WTC11 (cell line): ENCODE measurements at places on chromosomes 5 and 9.

DNA sequence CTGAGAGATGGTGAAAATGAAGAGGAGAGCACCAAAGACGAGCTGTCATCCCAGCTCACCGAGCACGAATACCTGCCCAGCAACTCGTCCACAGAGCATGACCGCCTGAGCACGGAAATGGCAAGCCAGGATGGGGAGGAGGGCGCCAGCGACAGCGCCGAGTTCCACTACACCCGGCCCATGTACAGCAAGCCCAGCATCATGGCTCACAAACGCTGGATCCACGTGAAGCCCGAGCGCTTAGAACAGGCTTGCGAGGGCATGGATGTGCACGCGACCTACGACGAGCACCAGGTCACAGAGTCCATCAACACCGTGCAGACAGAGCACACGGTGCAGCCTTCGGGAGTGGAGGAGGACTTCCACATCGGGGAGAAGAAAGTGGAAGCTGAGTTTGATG, 27.4 kb upstream of the ZBTB34 start:
- no peak for DNase-seq

DNA sequence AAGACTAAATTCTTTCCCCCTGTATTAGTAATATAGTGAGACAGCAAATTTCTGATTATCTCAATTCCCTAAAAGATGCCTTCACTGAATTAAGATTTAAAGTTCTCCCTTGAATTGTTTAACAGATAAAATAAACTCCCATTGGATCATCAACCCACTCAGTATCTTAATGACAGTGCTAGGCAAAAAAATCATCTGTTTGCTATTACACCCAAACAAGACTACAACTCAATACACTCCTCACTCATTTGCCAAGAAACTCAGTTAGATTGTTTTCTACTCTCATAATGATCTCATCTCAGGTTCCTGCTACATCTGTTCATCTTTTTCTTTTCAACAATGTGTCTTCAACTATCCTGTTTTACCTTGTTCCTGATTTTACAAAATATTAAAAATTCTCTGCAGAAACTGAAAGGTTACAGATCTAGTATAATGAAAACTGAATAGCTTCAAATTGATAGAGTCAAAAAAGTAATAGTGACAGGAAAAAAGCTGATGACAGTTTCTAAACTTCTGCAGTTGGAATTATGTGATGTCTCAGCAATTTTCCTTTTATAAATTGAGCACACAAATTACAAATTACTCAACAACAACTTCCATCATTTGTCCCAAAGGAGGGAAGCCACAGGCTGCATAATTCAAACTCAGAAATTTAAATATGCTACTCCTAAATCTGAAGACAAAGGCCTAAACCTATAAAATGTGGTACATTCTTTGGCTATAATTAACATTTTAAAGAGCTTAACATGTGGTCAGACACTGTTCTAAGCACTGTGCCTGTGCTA, 39.4 kb downstream of the HOMER1 start:
- DNase-seq, result no peak

GRCh38 chr9:27447031-27447683, 76.9 kb upstream of the IFNK start:
- DNase-seq, result no peak

DNA sequence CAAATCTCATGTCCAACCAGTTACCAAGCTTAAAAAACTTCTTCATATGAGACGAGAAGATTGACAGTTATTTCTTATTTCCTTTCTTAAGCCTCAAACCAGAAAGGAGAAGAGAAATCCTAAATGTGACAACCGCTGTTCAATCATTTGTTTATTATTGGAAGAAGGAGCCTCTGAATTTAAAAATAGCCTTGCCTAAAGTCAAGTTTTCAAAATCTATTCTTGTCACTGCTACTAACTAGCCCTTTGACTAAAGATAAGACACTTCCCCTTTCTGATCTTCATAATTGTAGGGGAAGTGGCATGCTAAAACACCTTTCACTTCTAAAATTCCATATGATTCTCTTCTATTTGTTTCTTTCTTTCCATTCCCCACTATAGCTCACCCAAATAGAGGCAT, 106.2 kb upstream of the EMB start:
- no peak for DNase-seq
